ENCODE measurements at places on chromosomes 5 and 9.

GRCh38 chr9:130137641-130138081 is 34.5 kb upstream of the NCS1 start:
- no peak for DNase-seq

GRCh38 chr5:176955895-176956294 is 50.7 kb downstream of the UIMC1 start:
- no peak for DNase-seq

- DNase-seq: no peak
These were observed 81.7 kb downstream of the GNAQ start for GRCh38 chr9:77949751-77950436.

DNA sequence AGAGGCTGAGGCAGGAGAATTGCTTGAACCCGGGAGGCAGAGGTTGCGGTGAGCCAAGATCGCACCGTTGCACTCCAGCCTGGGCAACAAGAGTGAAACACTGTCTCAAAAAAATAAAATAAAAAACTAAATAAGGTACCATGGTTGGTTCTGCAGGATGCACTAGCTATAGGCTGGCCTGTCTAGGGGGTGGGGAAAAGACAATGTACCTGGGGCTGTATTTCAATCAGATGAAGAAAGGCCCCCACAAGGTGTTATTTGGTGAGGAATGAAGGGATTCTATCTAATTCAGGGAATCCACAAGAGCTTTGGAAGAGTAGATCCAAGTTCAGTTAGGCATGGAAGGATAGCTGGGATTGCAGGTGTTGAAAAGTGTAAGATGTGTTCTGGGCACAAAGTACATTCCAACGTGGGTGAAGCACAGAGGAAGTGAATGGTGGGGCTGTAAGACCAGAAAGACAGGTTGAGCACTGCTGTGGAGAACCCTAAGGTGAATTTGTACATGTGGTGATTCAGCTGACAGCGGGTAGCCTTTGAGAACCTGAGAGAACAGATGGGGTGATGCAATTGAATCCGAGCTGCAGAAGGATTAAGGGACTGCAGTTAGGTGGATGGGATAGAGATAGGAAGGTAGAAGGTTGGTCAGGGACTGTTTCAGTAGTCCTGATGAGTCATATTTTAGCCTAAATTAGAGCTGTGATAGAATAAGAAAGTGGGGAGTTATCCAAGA is 71.8 kb downstream of the CAST start:
- no peak for DNase-seq

DNA sequence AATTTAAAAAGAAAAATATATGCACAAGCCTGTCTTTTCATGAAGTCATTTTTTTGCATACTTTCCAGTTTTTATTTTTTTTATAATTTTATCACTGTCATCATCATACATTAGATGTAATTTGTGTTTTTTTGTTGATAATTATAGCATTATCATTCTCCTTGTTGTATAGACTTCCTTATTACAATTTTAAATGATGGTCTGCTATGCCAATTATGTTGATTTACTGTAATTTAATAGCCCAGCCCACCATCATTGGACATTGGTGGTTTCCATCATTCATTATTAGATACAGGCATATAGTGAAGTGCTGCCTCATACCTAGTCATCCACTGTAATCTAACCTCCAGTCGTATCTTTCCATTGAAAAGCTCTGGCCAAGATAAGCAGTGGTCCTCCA is 3.8 kb upstream of the TJP2 start:
- DNase-seq: no peak

GRCh38 chr5:3642231-3642630 is 46.6 kb downstream of the IRX1 start:
- DNase-seq: no peak

GRCh38 chr5:37668524-37669047 is 171.3 kb downstream of the GDNF start:
- no peak for DNase-seq

DNA sequence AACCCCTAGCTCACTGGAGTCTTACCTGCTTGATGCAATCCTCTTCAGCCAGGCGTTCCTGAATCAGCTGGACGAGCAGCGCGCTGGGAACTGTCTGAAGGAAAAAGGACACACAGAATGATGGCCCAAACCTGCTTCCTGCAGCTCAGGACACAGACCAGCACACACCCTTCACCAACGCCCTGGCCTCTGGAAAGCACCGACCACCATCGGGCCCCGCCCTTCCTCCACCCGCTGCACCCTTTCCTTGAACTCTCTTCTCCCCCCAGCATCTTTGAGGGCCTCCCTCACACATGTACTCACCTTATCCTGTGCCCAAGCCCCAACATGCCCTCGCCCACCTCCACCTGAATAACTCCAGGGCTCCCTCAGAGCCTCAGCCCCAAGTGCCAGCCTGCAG is 23.3 kb downstream of the AK8 start:
- DNase-seq: no peak

DNA sequence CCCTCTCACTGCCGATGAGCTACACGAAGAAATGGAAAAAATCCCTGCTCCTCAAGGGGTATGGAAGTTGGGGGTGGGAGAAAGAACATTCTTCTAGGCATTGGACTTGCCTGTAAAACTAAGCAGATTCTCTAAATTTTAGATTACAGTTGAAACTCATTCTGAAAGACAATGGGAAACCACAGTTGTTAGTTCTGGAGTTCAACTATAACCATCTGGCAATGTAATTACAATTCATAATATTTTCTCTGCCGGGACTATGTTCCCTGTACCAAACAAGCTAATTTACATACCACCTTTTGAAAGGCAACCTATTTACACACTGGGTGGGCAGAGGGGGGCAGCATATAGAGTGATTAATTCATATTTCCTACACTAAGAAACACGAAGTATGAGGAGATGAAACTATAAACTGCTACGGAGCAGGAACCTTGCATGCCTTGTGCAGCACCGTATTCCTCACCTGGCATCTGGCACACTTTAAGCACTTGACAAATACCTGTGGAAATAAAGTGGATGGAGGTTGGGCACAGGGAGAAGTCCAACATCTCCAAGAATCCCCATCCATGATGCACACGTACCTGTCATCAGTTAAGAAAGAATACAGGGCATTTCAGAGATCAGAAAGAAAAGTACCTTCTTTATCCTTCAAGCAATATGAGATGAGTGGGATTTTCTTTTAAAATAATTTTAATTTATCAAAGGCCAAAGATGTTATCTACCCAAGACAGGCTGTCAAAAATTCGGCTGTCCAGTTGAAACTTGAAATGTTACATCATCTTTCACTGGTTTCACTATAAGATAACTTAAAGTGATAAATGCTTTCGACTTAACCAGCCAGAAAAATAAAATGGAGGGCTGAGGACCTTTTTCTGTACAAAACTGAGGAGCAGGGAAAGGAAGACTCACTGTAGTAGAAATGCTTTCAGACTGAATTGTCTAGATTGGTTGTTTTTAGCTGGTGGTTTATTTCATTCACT is 54.2 kb downstream of the SSBP2 start:
- DNase-seq: no peak

GRCh38 chr9:11546231-11546630 is 933.4 kb upstream of the PTPRD start:
- no peak for DNase-seq

DNA sequence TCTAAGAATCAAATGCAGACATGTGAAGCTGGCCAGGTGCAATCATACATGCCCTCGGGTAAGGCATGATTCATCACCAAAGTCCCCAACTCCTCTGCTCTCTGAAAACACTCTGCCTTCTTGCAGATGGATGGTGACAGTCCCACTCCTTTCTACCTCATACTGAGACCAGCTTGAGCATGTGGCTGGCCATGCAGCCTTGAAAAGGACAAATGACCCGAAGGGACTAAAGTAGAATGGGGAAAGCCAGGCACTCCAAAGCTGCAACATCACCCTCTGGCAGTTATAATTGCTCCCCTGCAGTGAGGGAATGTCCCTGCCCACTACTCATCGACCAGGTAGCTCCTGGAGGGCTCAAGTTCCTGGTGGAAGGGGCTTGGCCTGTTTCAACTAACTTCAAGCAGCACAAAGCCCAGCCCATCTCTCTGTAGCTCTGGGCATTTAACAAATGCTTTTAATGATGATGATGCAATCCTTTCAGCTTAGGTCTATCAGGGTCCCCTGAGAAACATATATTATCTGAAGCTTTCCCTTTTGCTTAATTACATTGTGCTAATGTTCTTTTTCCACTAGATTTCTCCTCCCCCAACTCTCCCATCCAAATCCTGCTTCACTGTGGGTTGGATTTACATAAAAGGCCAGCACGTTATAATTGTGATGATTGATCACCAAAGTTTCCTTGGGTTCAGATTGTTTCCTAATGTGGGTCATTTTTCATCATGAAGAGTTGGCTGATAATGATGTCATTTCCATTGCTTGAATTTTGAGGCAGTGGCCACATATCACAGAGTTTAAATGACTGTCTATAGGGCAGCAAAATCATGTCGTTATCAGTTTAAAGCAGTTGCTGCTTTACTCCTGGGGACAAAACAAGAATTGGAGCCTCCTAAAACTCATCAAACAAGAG is 436.5 kb upstream of the SLC30A5 start:
- DNase-seq: no peak

- no peak for DNase-seq
These were observed 64.3 kb upstream of the MYO10 start for GRCh38 chr5:17000291-17000939.

GRCh38 chr5:132321109-132321721 is 27.0 kb downstream of the SLC22A4 start:
- DNase-seq: no peak

DNA sequence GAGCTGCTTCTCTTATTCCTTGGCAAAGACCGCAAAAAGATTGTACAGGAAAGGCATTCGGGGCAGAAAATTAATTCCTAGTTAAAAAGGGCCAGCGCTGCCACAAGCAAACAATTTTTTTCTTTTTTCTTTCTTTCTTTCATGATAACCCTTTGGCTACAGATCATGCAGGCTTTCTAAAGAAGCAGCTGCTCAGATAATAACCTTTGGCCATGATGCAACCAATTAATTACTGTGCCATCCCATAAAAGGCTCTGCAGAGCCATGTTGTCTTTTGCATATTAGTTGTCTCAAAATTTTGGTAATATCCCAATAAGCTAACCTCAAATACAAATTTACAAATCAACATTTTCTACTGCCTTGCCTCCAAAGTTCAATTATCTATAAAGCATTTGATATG is 758.4 kb upstream of the SEMA6A start:
- DNase-seq: no peak
